Stimulated activated CD8-positive, alpha-beta memory T cell treated with anti-CD3 and anti-CD28 coated beads, Interleukin-7, amount 100 ng/mL, for 24 hours (primary cell): ENCODE measurements at places on chromosomes 6 and 20.

DNA sequence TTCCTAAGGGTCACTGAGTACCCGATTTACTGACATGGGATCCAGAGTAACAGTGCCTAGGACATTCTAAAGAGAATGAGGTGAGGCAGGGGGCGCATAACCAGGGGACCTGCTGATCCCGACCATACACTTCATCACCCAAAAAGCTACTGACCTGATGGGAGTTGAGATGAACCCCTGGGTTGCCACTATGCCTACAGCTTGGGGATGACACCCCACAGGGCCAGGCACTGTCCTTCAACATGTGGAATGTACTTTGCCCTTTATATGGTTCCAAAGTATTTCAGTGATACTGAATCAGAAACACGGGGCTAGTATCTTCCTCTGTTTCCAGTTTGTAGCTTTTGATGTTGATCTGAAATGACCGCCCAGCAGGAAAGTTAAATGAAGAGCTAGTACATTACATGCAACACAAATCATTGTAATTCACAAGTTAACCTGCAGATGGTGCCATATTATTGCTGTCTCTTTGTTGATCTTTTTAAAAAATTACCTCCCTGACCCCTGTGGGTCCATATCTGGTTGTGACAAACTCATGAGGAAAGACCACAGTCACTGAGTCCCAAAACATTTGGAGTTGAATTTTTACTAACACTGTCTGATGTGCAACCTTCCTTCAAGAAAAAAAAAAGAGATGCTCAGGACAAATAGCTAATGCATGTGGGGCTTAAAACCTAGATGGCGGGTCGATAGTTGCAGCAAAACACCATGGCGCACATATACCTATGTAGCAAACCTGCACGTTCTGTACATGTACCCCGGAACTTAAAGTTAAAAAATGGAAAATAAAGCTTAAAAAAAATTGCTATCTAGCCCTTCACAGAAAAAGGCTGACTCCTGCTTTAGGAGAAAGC is 42.7 kb upstream of the GCNT2 start:
- no peak for DNase-seq

GRCh38 chr6:5446362-5447075 is 185.2 kb downstream of the FARS2 start:
- DNase-seq = no peak

DNA sequence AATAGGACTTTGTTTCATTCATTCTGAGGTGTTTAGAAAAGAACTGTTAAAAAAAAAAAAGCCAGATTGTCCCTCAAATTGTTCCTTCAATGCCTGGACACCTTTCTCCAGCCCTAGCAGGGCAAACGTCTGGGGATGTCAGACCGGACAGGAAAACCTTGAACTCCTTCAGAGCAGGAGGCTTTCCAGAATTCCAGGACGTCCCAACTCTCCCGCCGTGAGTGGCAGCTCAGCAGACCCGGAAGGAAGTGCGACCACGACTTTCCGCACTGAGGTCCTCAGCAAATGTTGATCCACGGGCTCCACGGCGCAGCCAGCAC is 139.1 kb downstream of the DLL1 start:
- no peak for DNase-seq

DNA sequence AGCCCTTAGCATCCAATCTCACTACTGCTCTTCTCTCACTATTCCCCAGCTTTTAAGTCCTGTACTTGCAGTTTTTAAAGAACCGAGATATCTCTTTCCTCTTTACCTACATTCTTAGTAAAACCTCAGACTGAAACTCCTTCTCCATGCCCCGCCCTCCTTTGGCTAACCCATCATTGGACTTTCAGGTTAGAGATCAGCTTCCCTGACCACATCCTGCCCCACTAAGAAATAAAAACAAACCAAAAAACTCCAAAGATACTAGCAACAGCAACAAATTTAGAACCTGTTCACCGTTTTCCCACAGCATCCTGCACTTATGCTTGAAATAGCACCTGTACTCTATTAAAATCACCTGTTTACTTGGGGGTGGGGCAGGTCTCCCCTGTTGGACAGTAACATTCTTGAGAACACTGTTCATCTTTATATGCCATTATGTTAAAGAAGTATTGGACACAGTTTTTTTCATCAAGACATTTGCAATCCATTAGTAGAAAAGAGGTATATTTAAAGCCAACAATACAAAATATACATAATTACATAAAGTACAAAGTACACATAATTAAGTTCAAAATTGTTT is 16.3 kb upstream of the SMAP1 start:
- peak; percentile 5 for DNase-seq

- DNase-seq = no peak
Observed at GRCh38 chr20:34724172-34724571, 20.0 kb downstream of the TP53INP2 start.

- DNase-seq = no peak
Observed at GRCh38 chr20:701401-702129, 26.0 kb upstream of the SCRT2 start.

DNA sequence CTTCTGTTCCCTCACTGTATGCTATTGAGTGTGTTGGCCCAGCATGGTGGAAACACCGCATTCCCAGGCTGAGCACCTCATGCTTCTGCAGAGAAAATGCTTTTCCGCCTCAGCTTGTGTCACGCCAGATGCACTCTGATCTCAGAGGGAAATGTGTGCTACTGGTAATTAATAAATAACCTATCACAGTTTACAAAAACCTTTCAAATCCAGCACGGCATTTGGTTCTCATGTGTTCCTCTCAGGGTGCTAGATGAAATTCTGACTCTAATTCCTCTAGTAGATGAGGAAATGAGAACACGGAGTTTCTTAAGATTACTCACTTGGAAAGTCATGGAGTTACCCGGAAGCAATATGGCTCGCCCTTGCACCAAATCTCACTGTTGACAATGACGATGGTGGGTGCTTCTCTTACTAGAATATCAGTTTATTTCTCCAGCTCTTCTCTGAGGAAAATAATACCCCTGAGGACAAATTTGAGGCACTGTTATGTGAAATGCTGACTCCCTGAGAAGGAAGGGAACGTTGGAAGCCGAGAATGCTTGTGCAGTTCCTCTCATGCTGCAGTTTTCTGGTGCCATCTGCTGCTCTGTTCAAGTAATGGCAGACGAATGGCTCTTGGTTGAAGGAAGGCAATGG is 116.6 kb downstream of the RNF144B start:
- no peak for DNase-seq

- DNase-seq = no peak
Observed at GRCh38 chr20:61956396-61957342, 109.0 kb downstream of the TAF4 start.

GRCh38 chr6:35141007-35141655 is at the start of gene TCP11:
TSS of gene TCP11 (minus strand) at chr6:35141339. CDS start at chr6:35140870, 469 bp downstream.
- no peak for DNase-seq

DNA sequence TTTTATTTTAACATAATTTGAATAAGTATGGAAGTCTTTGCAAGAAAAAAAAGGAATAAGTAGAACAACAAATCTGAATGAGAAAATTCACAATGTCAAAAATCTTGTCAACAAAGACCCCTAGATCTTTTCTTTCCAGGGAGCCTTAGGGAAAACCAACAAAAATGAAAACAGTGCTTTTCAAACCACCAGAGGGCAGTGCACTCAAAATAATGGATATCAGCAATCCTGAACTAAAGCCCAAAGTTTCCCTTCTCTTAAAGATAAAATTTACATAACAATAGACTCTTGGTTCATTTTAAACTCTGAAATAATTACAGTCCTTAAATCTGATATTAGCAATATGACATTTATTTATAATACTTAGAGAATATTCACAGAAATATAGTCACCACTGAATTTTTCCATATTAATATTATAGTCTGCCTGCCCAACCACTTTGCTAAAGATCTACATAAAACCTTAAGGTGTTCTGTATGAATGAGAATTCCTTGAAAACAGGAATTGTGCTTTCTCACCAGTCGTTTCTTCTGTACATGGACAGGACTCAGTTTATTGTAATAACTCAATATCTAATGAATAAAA is 105.3 kb upstream of the BMP5 start:
- DNase-seq = no peak

GRCh38 chr6:158418501-158418900 is 106.2 kb downstream of the TULP4 start:
- DNase-seq = no peak

GRCh38 chr6:164108092-164108491 is 693.6 kb downstream of the QKI start:
- no peak for DNase-seq

- no peak for DNase-seq
Observed at GRCh38 chr20:34560141-34560523, 1.6 kb downstream of the MAP1LC3A start.

DNA sequence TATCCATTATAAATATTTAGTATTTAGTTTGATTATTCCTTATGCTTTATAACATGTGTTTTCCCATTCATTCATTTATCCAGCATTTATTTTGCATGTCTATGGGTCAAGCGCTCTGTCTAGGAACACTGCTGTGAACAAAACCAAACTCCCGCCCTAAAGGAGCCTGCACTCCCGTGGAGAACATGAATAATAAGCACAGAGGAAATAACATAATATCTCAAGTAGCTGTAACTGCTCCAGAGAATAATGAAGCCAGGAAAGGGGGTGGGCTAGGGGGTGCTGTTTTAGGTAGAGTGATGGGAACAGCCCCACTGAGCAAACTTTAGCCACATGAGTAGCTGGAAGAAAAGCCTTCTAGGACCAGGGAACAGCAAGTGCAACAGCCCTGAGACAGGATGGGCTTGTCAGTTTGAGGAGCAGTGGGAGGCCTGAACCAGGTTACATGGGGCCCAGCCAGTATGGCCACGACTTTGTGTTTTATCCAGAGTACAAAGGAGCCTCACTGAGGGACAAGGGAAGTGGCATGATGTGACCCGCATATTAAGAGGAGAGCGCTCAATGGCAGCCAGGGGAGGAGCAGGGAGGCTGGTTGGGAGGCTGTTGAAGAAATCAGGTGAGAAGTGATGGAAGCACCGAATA is 24.4 kb upstream of the PRND start:
- no peak for DNase-seq

DNA sequence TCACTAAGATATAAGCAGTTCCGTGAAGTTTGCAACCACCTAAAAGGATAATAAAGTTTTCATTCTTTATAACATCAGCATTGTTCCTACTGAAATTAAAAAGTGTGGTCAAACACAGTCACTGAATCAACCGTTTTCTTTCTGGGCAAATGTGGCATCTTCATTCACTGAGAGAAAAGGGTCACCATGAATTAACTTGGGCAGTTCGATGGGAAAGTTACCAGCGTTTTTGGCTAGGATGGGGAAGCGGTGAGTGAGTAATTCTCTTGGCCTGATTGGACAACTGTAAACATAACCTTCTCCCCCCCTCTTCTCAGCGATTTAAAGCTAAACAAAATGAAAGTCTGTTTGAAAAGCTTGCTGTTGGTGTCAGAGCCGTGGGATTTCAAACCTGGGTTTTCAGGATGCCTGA is 181.8 kb downstream of the SASH1 start:
- no peak for DNase-seq

GRCh38 chr20:37892001-37892400 is 10.9 kb upstream of the VSTM2L start:
- DNase-seq = no peak

DNA sequence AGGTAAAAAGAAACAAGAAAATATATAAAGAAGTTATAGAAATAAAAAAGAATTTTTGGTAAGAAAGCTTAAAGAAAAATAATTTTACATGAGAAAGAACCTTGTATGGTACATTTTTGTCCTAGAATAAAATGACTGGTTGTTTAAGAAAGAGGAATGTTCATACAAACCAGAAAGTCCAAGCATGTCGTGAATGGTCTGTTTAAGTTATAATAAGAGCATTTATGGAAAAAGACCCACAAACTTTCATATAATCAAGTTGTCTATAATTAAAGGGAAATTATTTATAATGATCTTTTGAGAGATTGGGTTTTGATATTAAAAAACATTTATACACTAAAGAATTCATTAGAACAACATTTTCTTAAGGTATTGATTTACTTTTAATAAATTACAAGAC is 27.8 kb upstream of the FAM110A start:
- no peak for DNase-seq

DNA sequence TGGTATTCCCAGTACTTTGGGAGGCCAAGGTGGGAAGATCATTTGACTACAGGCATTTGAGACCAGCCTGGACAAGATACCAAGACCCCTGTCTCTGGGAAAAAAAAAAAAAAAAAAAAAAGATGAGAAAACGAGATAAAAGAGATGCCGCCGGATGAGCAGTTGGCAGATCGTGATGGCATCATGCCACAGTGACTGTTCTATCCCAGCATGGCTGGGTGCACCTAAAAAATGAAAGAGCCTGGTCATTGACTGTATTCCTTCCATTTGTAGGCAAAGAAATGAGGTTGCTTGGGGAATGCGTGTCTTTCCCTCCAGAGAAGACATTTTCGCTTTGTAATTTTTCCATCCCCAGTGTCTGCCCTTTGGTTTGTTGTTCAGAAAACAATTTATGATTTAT is 12.9 kb downstream of the AKAP12 start:
- DNase-seq = no peak

GRCh38 chr6:89368107-89368506 is 15.6 kb upstream of the UBE2J1 start:
- peak; percentile 39 for DNase-seq

DNA sequence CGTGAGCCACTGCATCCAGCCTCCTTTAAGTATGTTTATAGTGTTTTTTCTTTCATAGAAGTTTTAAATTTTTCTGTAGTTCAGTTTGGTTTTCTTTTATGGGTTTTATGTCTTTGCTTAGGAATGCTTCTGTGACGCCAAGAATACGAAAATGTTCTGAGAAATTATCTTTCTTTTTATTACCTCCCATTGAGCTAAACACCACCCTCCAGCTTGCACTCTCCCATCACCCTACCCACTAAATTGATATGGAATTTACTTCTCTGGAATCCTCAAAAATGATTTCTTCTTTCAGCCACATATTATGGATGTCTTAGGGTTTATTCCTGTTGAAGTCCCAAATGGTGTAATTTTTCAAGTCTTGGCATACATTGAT is 38.1 kb downstream of the JARID2 start:
- no peak for DNase-seq

DNA sequence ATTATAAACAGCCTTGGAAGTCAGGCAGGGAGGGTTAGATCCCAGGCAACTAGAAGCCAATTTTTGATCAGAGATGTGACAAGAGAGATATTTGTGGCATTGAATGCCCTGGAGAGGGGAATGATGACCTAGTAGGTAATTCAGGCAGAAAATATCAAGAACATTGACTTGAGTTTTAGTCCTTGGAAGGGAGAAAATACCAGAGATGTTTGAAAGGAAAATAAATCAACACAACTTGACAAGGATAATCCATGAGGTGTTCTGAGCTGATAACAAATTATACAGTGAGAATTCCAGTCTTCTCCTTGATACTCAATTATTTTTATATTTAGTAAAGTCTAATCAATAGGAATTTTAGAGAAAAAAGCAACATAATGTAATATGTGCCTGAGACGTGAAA is 10.6 kb upstream of the MARCKS start:
- DNase-seq = no peak

- DNase-seq = no peak
Observed at GRCh38 chr6:125974214-125974866, 12.0 kb upstream of the TRMT11 start.
